GM23338 (cell line): ENCODE measurements at places on chromosomes 4 and X. TPM values are rescaled to one million over a fixed set of nuclear protein-coding genes. Genes with fewer than 3 reads are reported as not detected.

SERTM2 gene
- 0.50 and 0.59 TPM in 2 replicates for total RNA-seq

ITGB1BP2 gene
- total RNA-seq, result 3.2 and 10.9 TPM in 2 replicates

UGT8 gene
- 39.0 and 47.1 TPM in 2 replicates for total RNA-seq

EVC2 gene
- 6.8 and 11.5 TPM in 2 replicates for total RNA-seq

MAGEA2 gene
- 0.50 and 5.5 TPM in 2 replicates for total RNA-seq

RBM3 gene
- total RNA-seq, result 103 and 114 TPM in 2 replicates

TMEM150C gene
- 1.9 and 4.0 TPM in 2 replicates for total RNA-seq

RAB9A gene
- 36.8 and 45.1 TPM in 2 replicates for total RNA-seq

VSIG1 gene
- 1.2 and 1.7 TPM in 2 replicates for total RNA-seq

CENPI gene
- total RNA-seq, result 30.8 and 41.3 TPM in 2 replicates

HEPH gene
- 52.5 and 64.7 TPM in 2 replicates for total RNA-seq

SPP1 gene
- total RNA-seq, result 41.3 and 43.1 TPM in 2 replicates

HSFX3 gene
- not detected in 2 replicates for total RNA-seq

ARAP2 gene
- total RNA-seq, result 0.39 and 4.8 TPM in 2 replicates

CORIN gene
- not detected in 2 replicates for total RNA-seq

FRMPD3 gene
- 1.4 and 1.8 TPM in 2 replicates for total RNA-seq

ATP2B3 gene
- total RNA-seq, result 0.17 and 0.54 TPM in 2 replicates

PTPN13 gene
- total RNA-seq, result 45.1 and 49.9 TPM in 2 replicates

CDKL2 gene
- 1.7 and 1.8 TPM in 2 replicates for total RNA-seq

TGIF2LX gene
- total RNA-seq, result not detected in 2 replicates

MMRN1 gene
- total RNA-seq, result not detected in 2 replicates

OPHN1 gene
- 3.8 and 3.9 TPM in 2 replicates for total RNA-seq

ZNF711 gene
- 18.5 and 20.0 TPM in 2 replicates for total RNA-seq

NXF2 gene
- 0.14 TPM in 1 of 2 replicates, not detected in the other for total RNA-seq

C4orf54 gene
- total RNA-seq, result not detected in 2 replicates

MAGEC3 gene
- total RNA-seq, result not detected in 2 replicates

IL13RA2 gene
- not detected in 2 replicates for total RNA-seq

PASD1 gene
- 0.24 TPM in 1 of 2 replicates, not detected in the other for total RNA-seq

BMPR1B gene
- 1.0 and 1.6 TPM in 2 replicates for total RNA-seq

GPR119 gene
- total RNA-seq, result not detected in 2 replicates

MID1IP1 gene
- 155 and 161 TPM in 2 replicates for total RNA-seq

HDAC8 gene
- total RNA-seq, result 18.8 and 28.7 TPM in 2 replicates

NWD2 gene
- total RNA-seq, result 0.07 TPM in 1 of 2 replicates, not detected in the other

RAB9B gene
- total RNA-seq, result 0.28 and 0.78 TPM in 2 replicates

TLR7 gene
- total RNA-seq, result not detected in 2 replicates

ACOT9 gene
- total RNA-seq, result 34.3 and 35.4 TPM in 2 replicates

DDX53 gene
- total RNA-seq, result not detected in 2 replicates

CNGA1 gene
- total RNA-seq, result 2.0 and 3.3 TPM in 2 replicates

TCEAL4 gene
- 18.0 and 25.4 TPM in 2 replicates for total RNA-seq

GNRHR gene
- not detected in 2 replicates for total RNA-seq

NDP gene
- total RNA-seq, result 0.14 and 0.27 TPM in 2 replicates

LRAT gene
- 57.1 and 59.5 TPM in 2 replicates for total RNA-seq

HOPX gene
- total RNA-seq, result not detected in 2 replicates

SSX2 gene
- total RNA-seq, result 0.39 and 0.83 TPM in 2 replicates

WDR17 gene
- total RNA-seq, result 4.3 and 4.7 TPM in 2 replicates

GAGE12J gene
- total RNA-seq, result not detected in 2 replicates

IRS4 gene
- total RNA-seq, result 14.9 and 15.2 TPM in 2 replicates

MAGEE2 gene
- 0.39 and 0.56 TPM in 2 replicates for total RNA-seq

RTL9 gene
- total RNA-seq, result 0.19 and 0.31 TPM in 2 replicates

CEP135 gene
- total RNA-seq, result 13.6 and 15.7 TPM in 2 replicates
